ENCODE measurements at places on chromosomes 7 and 10.

DNA sequence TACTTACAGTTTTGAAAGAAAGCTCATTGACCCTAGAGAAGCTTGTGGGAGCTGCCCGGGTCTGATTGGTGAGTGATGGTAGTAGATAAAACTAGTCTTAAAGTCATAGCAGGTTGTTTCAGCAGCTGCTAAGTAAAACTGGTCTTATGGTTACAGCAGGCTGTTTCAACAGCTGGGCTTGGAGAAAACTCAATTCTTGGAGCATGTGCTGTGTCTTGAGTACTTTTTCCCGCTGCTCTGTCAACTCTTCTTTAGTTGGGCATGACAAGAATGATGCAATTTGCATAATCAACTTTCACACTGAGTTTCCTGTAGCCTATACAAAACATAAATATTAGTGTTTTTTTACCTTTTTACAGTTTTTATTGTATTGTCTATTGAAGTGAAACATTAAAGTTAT lies 707.9 kb downstream of the AUTS2 start:
- no peak for DNase-seq

DNA sequence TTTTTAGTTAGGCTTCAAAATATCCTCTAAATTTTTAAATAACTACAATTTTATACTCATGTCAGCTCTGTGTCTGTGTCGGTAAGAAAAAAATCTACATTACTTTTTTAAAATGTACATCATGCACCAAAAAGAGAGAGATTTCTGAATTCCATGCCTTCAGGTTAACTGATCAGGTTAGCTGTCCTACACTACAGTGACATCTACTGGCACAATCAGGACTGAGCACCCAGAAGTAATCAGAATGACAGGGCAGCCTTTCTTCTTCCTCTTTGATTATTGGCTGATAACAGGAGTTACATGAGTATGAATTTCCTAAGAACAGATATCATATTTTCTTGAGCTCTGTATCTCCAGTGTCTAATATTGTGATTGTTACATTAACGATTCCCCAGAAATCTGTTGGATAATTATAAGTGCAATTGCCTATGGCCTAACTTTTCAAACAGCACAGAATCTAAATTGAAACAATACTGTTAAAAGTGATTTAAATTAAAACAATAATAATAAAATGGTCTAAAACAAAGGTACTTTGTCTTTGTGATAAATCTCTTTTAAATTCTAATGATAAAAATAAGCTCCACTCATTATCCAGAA lies 41.8 kb upstream of the HYCC1 start:
- DNase-seq: peak; percentile 61

DNA sequence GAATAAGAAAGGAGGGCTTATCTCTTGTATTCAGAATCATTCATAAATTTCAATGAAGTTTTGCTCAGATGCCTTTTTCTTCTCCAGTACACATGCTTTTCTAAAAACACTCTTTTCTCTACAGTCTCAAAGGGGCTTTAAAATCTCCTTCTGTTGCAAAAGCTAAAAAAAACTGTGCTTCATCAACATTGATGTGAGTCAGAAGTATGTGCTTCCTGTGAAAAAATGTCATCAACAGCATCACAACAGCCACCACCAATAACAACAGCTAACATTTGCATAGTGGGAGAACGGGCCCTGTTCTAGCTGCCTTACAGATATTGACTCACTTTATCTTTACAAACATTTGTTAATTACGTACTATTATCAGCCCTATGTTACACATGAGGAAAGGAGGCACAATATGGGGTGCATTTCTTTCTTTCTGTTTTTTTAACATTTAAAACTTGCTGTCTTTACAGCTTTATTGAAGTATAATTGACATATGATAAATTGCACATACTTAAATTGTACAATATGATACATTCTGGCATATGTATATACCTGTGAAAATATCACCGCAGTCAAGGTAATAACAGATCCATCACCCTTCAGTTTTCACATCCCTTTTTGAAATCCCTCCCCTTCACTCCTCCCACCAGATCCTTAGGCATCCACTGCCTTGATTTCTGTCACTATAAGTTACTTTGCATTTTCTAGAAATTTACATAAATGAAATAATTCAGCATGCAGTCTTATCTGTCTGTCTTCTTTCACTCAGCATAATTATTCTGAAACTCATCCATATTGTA lies 1605.4 kb upstream of the LRRTM3 start:
- DNase-seq: no peak

DNA sequence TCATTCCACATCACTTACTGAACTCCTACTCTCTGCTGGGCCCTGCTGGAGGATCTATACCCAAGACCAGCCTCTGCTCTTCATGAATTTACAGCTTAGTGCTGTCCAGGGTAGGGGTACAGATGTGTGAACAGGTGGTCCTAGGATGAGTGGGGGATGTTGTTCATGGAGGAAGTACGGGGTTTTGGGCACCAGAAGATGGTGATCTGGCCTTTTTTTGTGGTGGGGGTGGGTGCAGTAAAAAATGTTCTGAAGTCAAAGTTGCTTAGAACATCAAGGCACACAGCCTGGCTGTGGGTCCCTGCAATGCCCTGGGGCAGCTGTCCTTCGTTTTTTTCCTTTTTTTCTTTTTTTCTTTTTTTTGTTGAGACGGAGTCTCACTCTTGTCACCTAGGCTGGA lies 34.2 kb upstream of the GNA12 start:
- no peak for DNase-seq

DNA sequence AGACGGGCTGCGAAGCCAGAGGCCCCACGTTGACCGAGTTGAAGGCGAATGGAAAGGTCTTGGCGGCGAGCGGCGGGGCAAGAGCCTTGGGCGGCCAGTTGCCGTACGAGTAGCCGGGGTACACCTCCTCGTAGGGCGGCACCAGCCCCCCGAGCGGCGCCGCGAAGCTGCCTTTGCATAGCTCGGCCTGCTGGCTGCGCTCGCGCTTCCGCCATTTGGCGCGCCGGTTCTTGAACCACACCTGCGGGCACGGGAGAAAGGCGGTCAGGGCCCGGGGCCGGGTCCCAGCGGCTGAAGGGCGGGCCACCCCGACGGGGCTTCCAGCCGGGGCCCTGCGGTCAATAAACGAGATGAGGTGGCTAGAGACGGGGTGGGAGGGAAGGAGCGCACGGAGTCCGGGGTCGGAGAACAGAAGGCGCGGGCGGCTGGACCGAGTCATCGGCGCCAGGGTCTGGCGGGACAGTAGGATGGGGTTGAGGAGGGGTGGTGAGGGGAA lies 4.8 kb downstream of the ELOVL3 start:
- peak; percentile 47 for DNase-seq

DNA sequence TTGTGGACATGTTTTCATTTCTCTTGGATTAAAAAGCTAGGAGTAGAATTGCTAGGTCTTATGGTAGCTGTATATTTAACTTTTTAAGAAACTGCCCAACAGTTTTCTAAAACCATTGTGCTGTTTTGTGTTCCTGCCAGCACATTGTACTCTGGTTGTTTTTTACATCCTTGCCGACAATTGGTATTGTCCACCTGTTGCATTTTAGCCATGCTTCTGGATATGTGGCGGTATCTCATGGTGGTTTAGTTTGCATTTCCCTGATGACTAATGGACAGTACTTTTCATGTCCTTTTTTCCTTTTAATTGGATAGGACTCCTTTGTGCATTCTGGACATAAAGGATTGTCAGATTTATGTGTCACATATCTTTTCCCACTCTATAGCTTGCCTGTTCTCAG lies 45.5 kb downstream of the STK17A start:
- no peak for DNase-seq

DNA sequence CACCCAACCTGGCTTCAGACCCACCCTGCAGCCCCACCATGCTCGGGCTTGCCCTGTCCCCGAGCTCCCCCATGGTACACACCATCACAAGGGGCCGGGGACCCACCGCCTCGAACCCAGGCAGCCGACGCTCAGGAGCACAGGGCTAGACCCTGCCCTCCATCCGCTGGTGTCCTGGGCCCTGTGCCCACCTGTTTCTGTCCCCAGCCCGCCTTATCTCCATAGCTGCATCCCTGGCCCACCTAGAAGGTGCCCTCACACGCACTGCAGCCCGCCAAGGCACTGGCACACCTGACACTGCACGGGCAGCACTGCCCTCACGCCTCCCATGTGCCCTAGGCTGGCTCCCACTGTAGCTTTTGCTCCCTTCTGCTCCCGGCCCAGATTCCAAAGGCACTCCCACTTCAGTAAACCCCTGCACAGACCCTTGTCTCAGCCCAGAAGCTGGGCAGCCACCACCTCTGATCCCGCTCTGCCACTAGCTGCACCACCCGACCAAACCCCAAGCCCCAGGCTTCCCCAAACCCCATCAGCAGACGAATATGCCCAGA lies 17.1 kb downstream of the YKT6 start:
- no peak for DNase-seq

- DNase-seq: no peak
Measured at GRCh38 chr10:48523212-48523819, 81.6 kb downstream of the ARHGAP22 start.

DNA sequence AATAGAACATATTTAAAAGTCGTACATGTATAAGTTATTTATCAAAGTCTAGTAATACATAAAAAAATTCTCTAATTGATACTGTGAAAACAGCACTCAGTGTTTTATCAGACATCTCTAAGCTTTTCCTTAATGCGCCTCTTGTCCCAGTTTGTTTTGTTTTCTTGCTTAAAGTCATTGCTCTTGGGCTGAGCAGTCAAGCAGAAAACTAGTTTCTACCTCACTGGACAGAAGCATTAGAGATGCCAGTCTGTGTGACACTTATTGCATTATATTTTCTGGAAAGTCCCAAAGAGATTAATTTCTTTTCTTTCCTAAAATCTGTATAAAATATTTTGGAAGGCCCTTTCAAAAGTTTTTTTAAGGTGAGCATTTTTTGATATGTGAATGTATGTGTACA lies 236.2 kb downstream of the PCLO start:
- DNase-seq: no peak

GRCh38 chr7:53485354-53485753 lies 449.9 kb downstream of the POM121L12 start:
- DNase-seq: no peak

DNA sequence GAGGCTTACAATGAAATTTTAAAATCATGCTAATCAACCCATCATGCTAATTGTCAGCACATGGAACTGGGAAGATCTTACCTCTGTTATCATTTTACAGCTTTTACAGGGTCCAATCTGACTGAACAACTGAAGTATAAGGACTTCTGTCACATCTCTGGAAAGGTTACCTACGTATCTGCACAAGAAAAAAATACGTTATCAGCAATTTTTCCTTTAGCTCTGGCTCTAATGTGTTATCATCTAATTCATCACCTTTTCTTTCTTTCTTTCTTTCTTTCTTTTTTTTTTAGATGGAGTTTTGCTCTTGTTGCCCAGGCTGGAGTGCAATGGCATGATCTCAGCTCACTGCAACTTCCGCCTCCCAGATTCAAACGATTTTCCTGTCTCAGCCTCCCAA lies 8.7 kb downstream of the TIAL1 start:
- DNase-seq: no peak

DNA sequence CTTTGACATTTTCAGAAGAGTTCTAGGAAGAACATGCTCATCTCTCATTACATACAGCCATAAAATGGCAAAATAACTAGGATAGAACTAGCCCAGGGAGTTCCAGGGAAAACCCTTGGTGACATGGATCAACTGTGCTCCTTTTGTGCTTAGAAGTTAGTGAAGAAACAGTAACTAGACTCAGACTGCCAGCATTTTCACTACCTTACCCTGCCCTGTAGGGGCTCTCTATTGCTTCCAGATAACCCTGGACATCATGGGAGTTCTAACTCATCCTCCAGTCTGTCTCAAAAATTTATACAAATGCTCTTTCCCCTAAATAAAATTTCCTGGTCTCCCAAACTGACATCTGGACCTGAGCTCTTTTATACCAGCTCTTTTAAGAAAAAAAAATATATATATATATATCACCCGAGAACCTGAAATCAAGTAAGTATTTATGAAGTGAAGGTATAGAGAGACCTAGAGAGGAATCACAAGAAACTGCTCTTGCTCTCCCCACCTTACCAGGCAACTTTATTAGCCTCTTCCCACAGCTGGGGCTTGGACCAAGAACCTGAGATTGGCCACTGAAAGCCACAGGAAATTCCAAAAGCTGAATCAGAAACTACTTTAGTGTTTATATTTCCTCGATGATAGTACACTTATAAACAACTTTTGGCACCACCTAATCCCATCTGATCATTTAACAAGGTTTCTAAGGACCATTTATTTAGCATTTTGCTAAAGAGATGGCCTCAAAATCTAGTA lies 101.4 kb downstream of the RELN start:
- no peak for DNase-seq

- DNase-seq: no peak
Measured at GRCh38 chr10:10872764-10873163, 144.9 kb upstream of the CELF2 start.

DNA sequence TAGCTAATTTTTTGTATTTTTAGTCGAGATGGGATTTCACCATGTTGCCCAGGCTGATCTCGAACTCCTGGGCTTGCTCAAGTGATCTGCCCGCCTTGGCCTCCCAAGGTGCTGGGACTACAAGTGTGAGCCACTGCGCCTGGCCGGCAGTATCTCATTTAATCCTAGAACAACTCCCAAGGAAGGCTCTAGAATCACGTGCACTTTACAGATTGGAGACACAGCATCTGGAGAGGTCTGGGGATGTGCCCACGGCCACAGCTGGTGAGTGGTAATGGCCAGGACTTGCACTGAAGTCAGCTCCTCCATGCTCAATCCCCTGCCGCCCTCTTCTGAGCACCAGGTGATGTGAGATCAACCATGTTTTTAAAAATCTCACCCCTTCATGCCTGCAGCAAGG lies 43.1 kb downstream of the CARD11 start:
- DNase-seq: no peak

DNA sequence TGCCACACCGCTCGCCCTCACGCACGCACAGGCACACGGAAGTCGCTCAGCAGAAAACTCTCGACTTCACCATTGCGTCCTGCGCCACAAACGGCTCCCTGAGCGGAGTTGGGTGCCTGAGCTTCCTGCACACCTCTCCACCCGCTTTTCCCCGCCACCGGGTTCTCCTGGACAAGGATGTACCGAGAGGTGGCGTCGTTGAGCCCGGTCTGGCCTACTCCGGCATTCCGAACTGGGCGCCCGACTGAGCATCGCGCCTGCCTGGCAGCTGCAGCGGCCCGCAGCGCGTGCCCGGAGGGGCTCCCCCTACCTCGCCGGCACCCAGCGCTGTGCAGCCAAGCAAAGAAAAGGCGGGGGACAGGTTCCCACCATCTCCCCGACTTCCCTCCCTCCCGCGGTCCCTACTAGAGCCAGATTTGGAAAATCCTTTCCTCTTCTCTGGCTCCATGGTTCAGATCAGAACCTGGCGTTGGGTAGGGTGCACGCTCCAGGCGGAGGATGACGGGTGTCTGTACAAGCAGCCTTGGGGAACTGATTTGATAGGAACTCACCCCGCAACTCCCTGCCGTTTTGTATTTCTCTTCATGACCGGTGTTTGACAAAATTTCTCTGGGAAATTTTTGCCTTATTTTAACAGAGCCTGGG lies 1.7 kb downstream of the SORCS3 start:
- DNase-seq: no peak
